Nucleus accumbens (tissue), 56 donors: ENCODE measurements at places on chromosomes 2 and 18.

- no peak for DNase-seq
Measured at GRCh38 chr2:156489195-156489594, 53.0 kb downstream of the GPD2 start.

GRCh38 chr2:49367003-49367402 lies 212.7 kb upstream of the FSHR start:
- no peak for DNase-seq

GRCh38 chr2:71299507-71299906 lies 32.1 kb upstream of the ZNF638 start:
- DNase-seq = no peak

DNA sequence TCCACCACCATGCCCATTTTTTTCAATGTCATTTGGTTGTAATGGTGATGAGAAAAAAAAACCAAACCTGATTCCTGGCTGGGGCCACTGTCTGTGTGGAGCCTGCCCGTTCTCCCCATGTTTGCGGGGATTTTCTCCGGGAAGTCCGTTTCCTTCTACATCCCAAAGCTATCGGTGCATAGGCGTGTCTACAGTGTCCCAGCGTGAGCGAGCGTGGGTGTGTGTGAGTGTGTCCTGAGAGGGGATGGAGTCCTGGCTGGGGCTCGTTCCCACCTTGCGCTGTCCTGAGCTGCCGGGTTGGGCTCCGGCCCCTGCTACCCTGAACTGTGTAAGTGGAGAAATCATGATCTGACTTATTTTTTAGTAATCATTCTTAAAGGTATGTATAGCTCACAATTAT lies 7.3 kb upstream of the ZAP70 start:
- no peak for DNase-seq

DNA sequence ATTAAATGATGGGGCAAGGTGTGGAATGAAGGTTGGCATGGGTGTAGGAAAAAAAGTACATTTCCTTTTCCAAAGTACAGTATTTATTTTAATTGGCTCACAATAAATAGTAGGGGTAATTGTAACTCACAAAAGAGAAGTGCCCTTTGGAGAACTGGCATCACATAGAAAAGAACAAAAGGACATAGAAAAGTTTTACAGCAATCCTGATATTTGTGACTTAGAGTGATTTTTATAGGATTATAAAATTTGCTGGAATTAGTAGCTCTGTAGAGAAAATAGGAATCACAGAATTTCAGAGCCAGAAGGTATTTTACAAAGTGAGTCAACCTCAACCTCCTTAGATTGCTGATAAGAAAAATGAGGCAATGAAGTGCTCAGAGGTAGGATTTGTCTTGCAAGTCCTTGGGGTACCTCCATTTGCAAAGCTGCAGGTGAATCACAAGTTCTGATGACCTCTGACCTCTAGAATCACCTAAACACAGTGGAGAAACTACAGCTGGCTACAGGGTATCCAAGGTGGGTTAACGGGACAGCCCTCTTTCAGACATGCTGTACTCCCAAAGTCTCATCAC lies 133.6 kb downstream of the SOCS6 start:
- DNase-seq = no peak

GRCh38 chr2:65501074-65501473 lies 68.7 kb upstream of the SPRED2 start:
- no peak for DNase-seq

DNA sequence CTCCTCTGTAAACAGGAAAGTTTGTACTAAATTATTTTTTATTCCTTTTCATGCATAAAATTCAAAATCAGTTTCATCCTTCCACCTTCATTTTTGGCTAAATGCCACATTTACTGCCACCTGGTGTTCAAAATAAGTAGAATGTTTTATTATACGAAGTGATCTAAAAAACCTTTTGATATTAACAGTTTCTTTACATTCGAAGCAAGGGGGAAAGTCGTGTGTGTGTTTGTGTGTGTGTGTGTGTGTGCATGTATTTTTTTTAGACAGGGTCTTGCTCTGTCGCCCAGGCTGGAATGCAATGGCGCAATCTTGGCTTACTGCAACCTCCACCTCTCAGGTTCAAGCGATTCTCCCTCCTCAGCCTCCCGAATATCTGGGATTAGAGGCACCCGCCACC lies 9.0 kb upstream of the SCN9A start:
- no peak for DNase-seq

DNA sequence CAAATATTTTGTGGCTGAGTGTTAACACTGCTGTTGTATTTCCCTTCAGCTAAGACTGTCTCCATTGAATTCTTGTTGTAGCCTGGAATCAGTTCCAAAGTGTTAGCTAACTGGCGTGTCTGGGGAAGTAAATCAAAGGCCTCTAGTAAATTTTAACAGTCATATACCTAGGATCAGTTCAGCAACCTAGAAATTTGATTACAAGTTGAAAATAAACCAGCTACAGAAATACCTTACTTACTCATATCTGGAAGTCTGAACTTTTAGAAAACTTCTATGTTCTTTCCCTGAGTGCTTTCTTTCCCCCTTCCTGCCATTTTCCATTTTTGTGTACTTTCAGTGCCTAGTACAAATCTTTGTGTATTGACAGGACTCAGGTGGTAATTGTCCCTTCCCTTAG lies 396.7 kb upstream of the DCC start:
- no peak for DNase-seq

- DNase-seq = no peak
Measured at GRCh38 chr18:62992877-62993365, 277.6 kb downstream of the PHLPP1 start.

- no peak for DNase-seq
Measured at GRCh38 chr18:78603102-78603983, 376.3 kb upstream of the SALL3 start.

DNA sequence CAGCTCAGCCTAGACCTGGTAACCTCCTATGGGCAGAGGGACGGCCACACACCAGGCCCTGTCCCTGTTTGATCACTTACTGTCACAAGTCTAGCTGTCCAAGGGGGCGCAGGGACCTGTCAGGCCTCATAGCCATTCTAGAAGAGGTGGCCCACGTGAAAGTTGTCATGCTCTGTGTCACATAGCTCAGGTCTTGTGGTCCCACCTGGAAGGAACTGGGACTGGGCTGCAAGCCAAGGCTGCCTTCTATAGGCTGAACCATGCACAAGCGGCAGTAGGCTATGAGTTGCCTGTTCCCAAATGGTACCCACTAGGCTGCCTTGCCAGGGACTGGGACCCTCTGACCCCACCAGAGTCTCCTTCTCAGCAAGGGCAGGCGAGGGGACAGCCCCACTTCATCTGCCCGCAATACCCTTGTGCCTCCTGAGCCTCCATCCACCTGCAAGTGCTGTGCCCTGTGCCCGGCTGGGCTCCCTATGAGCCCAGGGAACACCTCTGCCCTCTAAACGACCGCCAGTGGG lies 177.5 kb downstream of the ANAPC1 start:
- no peak for DNase-seq

- no peak for DNase-seq
Measured at GRCh38 chr2:113219889-113220641, 46.3 kb downstream of the PSD4 start.

DNA sequence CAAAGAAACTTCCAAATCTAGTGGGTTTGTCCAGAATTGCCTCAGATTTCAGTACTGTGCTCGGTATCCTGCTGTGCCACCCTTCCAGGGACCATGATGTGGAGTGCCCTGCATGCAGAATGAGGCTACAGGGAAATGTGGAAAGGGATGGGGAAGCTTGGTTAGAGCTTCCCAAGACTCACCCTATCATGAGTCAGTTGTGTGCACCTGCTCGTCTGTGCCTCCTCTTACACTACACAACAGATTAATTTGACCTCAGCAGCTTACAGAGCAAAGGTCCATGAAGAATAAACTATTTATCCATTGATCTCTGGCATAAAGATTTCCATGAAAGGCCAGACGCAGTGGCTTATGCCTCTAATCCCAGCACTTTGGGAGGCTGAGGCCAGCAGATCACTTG lies 21.3 kb upstream of the NCK2 start:
- DNase-seq = no peak

DNA sequence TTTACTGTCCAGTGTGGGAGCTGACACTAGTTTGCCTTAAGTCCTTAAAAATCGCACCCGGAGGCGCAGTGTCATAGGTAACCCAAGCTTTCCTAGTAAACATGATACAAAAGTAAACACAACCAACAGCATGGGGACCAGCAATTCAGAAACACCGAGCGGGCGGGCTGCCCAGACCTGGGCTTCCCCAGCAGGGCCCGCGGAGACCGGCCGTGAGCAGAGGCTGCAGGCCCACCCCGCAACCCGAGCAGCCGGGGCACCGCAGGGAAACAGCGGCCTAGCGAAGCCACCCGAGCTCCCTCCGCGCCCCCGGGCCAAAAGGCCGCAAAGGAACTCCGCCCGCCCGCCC lies 296 bp downstream of the TTC21B start:
- no peak for DNase-seq

GRCh38 chr18:6248017-6248416 lies 166.7 kb downstream of the L3MBTL4 start:
- DNase-seq = no peak

GRCh38 chr2:134502104-134502503 lies 216.7 kb downstream of the TMEM163 start:
- no peak for DNase-seq

GRCh38 chr2:103594823-103595222 lies 833.0 kb downstream of the TMEM182 start:
- DNase-seq = no peak

- DNase-seq = no peak
Measured at GRCh38 chr18:13455960-13456481, 237.5 kb downstream of the LDLRAD4 start.

DNA sequence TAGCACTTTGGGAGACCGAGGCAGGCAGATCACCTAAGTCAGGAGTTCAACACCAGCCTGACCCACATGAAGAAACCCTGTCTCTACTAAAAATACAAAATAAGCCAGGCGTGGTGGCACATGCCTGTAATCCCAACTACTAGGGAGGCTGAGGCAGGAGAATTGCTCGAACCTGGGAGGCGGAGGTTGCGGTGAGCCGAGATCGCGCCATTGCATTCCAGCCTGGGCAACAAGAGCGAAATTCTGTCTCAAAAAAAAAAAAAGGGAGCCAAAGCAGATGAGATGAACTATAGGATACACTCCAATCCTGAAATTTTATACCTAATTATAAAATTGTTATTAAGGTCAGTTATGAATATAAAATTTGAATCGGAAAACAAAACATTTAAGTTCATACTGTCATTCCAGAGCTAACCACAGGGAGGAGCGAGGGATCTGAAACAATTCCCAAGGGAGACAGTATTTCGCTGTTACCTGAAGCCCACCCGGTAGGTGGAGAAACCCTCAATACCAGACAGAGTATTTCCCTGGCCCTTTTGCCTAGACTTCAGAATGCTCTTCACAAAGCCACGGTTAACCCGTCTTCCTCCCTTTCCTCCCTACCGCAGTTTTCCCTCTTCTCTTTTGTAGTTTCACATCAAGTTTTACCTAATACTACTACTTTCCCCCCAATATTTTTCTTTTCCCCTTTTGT lies 1.4 kb downstream of the PPM1G start:
- DNase-seq = no peak
